ENCODE measurements at places on chromosomes 5 and 9.

GRCh38 chr5:34415559-34416198 is 240.4 kb upstream of the RAI14 start:
- DNase-seq = peak; percentile 23

DNA sequence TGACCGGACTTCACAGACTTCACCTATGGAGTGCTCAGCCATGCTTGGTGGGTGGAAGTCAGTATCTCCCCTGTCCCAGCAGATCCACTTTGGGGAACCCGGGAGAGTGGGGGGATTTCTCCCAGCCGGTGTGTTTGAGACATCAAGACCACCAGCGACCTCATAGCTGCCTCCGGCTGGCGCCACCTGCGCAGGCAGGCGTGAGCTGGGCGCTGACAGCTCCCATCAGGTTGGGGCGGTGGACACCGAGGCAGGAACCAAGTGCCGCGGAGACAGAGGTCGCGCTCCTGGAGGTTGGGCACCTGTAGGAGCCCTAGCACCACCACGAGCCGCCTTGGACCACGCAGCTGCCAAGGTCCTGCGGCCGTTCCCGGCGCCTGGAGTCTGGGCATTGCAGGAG is 124.0 kb upstream of the LARP1 start:
- DNase-seq = no peak

- no peak for DNase-seq
Observed at GRCh38 chr9:128103589-128103962, 24.0 kb downstream of the PTGES2 start.

GRCh38 chr9:98929895-98930341 is 13.8 kb upstream of the COL15A1 start:
- no peak for DNase-seq

DNA sequence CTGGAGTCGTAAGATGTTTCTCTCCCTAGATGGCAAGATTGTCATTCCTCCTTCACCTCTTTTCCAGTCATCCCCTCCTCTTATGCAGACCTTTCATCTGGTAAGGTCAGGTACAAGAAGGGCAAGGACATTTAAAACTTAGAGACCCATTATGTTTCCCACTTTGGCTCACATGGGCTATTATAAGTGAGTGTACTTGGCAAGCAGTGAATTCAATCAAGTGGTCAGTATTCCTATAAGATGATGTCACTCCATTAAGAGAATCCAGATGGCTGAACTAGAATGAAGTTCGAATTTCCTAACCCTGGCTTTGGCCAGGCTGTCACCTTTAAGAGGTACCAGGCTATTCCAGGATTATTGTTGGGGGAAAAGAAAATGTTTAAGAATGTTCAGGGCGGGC is 32.2 kb downstream of the ZNF131 start:
- DNase-seq = peak; percentile 34

DNA sequence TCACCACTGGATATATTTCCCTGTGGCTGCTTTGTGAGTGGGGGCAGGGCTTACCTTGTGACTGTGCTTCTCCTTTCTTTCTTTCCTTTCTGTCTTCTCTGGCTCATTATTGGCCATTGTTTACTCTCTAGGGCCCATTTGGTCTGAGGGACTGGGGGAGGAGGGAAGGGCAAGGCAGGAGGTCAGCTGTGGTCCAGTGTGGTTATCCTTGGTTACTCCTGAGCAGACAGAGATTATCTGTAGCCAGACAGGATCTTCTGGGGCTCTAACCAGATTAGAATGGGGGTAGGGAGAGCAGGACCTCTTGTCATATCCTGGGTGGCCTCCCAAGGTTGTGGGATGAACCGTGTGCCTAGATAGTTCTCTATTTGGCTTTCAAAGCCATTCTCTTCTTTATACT is 71.2 kb downstream of the ANKRD55 start:
- no peak for DNase-seq

DNA sequence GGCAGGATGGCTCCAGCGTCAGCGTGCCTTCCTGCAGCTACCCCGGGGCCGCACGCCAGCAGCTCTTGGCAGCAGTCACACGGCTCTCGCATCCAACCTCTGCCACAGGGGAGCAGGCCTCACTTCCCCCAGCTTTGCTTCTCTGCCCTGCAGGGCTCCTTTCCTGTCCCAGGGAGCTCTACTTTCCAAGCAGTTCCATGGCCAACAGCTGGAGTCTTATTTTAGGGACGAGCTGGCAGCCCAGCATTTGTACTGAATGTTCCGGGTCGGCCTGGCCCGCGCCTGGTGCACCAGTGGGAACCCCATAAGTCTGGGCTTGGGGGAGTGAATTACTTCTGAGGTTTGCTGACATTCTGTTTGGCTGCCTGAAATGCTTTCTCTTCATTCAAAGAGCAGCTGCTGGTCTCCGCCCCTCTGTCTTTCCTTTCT is 34.6 kb downstream of the GADD45G start:
- no peak for DNase-seq

DNA sequence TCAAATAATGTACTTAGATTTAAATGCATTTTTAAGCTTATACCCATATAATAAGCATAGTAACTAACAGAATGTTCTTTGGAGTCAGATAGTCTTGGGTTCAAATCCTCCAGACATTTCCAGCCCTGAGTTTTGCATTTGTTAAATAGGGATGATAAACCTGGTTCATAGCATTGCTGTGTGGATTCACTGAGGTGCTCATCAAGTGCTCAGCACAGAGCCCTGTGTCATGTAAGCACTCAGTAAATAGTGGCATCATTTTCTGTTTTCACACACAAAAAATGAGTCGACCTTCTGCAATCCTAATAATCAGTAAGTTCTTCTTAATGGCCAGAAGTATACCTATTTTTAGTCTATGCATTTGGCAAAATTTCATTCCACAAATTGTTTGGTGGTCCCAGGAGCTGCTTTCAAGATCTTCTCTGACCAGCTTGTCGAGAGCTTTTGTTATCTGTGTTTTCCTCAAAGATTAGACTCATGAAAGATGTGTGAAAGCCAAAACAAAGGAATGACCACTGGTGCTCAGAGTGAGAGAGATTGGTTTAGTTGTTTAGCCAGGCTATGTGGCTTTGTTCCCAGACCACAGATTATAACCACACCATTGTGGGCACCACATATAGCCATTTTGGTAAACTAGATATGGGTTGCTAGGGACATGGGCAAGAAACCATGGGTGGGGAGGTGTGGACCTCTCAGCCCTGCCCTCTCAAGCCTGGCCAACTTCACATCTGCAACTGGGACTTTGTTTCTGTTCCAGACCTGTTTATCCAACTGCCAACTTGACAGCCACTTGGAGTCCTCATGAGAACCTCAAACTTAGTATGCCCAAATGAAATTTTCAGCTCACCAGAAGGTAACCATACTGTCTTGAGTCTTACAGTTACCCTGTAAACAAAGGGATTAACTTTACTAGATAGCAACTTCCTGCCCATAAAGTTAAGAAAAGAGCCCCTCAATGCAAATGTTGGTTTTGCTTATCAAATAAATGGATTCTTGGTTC is 45.0 kb downstream of the DOCK8 start:
- DNase-seq = no peak

DNA sequence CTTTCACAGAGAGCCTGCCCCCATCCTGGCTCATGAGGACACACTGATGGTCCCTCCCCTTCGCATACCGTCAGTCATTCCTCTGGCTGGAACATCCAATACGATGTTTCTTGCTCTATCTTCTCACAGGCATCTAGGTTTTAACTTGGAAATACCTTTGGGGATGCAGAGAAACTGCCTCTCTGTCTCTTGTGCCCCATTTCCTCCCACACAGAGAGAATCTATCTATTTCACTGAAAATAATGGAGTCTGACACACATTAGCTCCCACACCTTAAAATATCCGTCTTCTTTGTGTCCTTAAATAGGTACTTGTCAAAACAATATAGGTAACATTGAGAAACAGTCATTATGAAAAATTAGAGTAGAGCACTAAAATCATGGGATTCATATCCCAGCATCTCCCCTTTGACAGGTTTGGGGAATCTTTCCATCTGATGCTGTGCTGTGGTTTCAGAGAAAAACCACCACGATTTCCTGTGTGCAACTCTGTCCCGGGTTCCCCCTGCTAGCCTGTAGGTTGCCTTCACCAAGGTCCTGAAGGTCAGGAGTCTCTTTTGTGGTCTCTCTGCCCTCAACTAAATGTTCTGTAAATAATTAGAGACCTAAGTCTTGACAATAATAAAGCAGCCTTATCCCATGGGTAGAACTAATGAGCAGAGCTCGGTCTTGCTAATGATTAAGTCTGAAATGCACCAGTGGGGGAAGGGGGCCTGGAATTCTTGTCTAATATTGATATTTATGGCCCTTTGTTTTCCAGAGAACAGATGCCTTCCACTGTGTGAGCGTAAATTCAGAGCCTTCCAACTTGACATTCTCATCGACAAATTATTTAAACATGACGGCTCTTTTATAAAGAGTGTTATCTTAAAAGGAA is 371.0 kb downstream of the ICE1 start:
- DNase-seq = no peak

- peak; percentile 58 for DNase-seq
Observed at GRCh38 chr5:128228521-128228920, 145.0 kb downstream of the SLC12A2 start.

GRCh38 chr9:37920471-37921167 is 16.7 kb upstream of the SLC25A51 start:
- no peak for DNase-seq

DNA sequence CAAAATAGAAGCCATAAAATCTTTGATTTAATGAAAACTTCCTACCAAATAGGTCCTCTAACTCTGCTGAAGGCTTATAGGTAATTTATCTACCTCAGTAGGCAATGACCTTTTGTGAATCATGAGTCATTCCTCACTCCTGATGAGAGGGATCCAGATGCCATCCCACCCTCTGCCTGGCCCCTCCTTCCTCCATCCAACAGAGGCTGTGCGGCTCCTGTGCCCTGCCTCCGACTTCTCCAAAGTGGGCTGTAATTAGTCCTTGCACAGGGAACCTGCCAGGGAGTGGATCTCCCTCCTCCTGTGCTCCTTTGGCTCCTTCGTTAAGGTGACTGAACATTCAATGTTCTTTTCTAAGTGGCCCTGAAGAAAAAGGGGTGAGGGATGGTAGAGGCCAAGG is 213.9 kb upstream of the TBCA start:
- no peak for DNase-seq

DNA sequence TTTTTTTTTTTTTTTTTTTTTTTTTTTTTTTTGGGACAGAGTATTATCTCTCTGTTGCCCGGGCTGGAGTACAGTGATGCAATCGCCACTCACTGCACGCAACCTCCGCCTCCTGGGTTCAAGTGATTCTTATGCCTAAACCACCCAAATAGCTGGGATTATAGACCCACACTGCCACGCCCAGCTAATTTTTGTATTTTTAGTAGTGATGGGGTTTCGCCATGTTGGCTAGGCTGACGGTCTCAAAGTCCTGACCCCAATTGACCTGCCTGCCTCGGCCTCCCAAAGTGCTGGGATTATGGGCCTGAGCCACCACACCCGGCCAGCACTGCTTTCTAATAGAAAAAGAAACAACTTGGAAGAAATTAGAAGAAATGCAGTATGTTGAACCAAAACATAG is 39.2 kb downstream of the TTC1 start:
- DNase-seq = no peak

DNA sequence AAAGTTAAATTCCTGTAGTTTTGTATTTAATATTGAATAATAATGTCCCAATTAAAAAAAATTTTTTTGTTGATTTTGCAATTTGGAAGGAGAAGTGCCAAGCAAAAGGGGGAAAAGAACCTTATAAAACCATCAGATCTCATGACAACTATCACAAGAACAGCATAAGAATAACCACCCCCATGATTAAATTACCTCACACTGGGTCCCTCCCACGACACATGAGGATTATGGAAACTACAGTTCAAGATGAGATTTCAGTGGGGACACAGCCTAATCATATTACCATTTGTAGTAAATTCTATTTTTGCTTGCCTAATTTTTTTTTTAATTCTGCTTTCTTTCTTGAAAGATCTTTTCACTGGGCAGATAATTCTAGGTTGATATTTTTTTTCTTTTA is 33.4 kb upstream of the FCHO2 start:
- no peak for DNase-seq

DNA sequence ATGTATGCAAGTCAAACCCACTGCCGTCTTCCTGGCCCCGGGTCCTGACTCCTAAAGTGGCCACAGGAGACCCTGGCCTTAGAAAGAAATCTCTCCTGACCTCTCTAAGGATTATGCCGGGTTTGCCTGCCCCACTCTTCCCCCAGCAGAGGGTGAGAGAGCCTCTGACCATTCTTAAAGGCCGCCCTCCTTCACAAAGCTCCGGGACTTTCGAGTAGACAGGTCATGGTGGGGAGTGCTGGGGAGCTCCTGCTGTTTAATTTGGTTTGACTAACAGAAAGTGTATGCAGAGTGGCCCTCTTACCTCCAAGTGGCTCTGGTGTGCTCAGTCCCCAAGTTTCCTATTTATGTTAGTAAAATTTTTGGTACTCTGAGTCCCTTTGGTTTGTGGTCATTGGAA is 111.8 kb downstream of the LRRC70 start:
- no peak for DNase-seq

DNA sequence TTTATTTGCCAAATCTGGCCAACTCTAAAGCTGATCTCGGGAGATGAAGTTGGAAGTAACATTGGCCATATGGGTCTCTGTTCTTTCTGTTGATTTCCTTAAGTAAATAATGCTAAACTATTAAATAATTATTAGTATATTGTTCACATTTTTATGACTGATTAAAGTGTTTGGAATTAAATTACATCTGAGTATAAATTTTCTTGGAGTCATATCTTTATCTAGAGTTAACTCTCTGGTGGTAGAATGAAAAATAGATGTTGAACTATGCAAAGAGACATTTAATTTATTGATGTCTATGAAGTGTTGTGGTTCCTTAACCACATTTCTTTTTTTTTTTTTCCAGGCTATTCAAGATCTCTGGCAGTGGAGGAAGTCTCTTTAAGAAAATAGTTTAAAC is 9.3 kb upstream of the FGF18 start:
- no peak for DNase-seq

- DNase-seq = no peak
Observed at GRCh38 chr5:138542180-138542955, 668 bp downstream of the ETF1 start.

DNA sequence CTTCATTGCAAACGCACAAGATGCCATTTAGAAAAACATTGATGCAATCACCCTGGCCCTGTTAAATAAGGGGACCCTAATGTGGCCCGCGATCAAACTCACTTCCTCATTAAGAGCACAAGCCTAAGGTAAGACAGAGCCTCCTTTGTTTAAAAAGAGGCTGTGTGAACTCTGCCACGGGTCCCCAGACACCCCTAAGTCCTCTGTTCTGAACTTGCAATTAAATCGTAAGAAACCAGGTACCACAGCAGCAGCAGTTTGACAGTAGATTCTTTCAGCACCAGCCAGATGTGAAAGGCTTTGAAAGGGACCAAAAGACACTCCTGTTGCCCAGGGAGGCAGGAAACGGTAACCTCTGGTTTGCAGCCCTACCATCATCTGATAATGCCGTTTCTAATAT is 346.3 kb downstream of the TMEM167A start:
- DNase-seq = no peak

GRCh38 chr5:142306077-142306502 is 18.7 kb downstream of the SPRY4 start:
- DNase-seq = no peak

- no peak for DNase-seq
Observed at GRCh38 chr5:37893434-37894134, 53.7 kb upstream of the GDNF start.

GRCh38 chr9:93591301-93592007 is 15.1 kb downstream of the PHF2 start:
- DNase-seq = no peak
